Smooth muscle cell of bladder (primary cell): ENCODE measurements at places on chromosomes 1 and 21. TPM values are rescaled to one million over a fixed set of nuclear protein-coding genes. Genes with fewer than 3 reads are reported as not detected.

FAM78B gene
- total RNA-seq = 0.14 and 0.28 TPM in 2 replicates

CSDE1 gene
- total RNA-seq = 1,025 and 1,095 TPM in 2 replicates

CCDC190 gene
- 0.14 TPM in 1 of 2 replicates, not detected in the other for total RNA-seq

NRDC gene
- total RNA-seq = 81.5 and 82.1 TPM in 2 replicates

MROH7 gene
- 0.14 and 0.92 TPM in 2 replicates for total RNA-seq

ASCL5 gene
- total RNA-seq = not detected in 2 replicates

PCBP3 gene
- total RNA-seq = 1.0 and 1.6 TPM in 2 replicates

IGSF21 gene
- total RNA-seq = not detected in 2 replicates

TINAGL1 gene
- 15.1 and 21.1 TPM in 2 replicates for total RNA-seq

GPR137B gene
- 12.2 and 21.6 TPM in 2 replicates for total RNA-seq

PTGS2 gene
- total RNA-seq = 30.7 and 53.3 TPM in 2 replicates
